ENCODE measurements at places on chromosomes 3 and 15.

GRCh38 chr3:74403307-74403706, 211.2 kb downstream of the CNTN3 start:
- DNase-seq: no peak

DNA sequence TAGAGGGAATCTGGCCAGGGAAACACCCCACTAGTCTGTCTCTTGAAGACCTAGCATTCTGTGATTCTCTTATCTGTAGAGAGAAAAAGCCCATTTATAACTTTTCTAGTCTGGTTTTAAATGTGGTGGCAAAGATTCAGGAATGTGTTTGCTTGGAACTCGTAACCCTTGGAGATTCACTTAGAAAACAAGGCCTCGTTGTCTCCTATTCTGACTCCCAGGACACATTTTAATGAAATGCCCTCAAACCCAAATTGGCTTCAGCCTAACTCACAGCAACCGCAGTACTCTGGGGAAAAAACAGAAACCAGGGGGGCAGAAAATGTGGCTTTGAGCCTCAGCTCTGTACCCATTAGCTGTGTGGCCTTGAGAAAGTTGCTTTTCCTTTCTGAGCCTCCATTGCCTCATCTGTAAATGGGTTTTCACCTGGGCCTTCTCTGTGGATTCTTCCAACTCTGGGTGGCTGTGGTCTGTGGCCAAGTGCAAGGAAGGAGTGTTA, 36.5 kb downstream of the RPLP1 start:
- no peak for DNase-seq

DNA sequence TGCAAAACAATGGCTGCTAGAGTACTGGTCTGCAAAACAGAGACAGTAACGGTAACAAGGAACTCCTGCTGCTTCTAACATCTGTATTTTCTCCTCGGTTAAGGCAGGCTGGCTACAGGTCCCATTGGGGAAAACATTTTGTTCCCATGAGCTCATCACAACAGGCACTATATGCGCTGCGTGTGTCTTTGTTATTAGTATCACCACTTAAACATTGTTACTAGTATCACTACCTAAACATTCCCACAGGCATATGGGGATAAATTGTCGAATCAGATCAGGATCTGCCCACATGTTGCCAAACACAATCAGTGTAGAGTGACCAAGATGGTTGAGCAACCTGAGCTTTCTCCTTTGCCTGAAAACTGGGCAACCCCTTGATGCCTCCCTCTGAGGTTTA, 77.2 kb downstream of the TOP2B start:
- no peak for DNase-seq

GRCh38 chr15:71252044-71252739, 136.9 kb downstream of the THSD4 start:
- DNase-seq: no peak

DNA sequence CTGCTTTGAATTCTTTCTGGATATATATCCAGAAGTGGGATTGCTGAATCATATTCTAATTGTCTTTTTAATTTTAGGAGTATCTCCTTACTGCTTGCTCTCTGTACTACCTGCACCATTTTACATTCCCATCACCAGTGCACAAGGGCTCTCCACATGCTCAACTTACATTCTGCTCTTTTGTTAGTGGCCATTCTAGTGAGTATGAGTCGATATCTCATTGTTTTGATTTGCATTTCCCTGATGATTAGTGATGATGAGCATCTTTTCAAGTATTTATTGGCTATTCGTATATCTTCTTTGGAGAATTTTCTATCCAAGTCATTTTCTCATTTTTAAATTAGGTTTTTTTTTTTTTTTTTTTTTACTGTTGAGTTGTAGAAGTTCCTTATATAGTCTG, 29.5 kb downstream of the PFN2 start:
- no peak for DNase-seq

- DNase-seq: no peak
Measured at GRCh38 chr3:122987231-122987630, 40.3 kb downstream of the SEMA5B start.

DNA sequence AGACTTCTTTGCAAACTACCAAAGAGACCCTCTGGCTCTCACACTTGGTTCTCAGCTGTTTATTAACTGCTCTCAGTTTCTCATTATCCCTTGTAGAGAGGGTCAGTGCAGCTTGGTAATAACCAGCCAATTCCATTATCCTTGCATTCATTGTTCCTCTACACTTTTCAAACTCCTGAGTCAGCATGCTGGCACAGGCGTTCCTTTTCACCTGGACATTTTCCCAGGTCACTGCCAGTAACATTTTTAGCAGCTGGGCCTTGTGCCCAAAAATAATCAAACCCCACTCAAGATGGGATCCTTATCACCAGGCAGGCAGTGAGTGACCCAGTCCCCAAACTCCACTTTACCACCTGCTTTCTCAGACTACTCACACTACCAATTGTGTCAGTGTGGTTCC, 4.8 kb upstream of the SUMF1 start:
- no peak for DNase-seq
